ENCODE measurements at places on chromosomes 4 and X.
A peak's percentile ranks its signal among the peaks of the same experiment; 100 is the strongest.

- DNase-seq = no peak
Observed at GRCh38 chr4:43525646-43526045, 633.1 kb downstream of the GRXCR1 start.

GRCh38 chr4:7281691-7282665, 89.6 kb downstream of the SORCS2 start:
- DNase-seq = no peak

DNA sequence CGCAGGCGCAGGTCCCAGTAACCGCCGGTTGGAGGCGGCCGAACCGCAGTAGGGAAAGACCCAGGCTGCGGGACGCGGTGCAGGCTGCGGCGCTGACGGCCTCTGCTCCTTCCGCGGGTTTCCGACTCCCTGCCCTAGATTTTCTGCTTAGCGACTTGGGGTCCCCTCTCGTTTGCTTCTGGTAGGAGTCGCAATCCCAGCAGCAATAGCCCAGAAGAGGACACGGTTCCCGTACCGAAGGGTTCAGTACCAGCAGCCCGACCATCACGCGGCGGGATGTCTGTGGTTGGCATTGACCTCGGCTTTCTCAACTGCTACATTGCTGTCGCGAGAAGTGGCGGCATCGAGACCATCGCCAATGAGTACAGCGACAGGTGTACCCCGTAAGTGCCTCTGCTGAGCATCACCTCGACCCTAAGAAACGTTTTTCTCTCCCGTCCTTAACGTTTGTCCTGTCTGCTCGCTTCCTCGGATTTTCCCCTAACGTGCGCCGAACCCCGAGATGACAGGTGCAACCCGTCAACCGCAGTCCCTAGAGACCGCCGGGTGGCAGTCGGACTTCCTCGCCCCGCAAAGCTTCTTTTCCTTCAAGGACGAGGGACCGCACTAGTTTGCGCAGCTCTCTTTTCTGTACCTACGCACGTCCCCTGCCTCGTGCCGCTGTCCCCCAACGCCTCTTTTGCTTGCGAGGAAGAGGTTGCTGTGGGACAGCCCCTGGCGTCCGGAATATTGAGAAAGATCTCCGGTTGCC, at the start of gene HSPA4L:
Gene HSPA4L, plus strand, starts transcription at position 48 of the 751 bp plus-strand sequence. Its CDS starts 229 bp downstream, at position 277.
- DNase-seq = peak; percentile 85

DNA sequence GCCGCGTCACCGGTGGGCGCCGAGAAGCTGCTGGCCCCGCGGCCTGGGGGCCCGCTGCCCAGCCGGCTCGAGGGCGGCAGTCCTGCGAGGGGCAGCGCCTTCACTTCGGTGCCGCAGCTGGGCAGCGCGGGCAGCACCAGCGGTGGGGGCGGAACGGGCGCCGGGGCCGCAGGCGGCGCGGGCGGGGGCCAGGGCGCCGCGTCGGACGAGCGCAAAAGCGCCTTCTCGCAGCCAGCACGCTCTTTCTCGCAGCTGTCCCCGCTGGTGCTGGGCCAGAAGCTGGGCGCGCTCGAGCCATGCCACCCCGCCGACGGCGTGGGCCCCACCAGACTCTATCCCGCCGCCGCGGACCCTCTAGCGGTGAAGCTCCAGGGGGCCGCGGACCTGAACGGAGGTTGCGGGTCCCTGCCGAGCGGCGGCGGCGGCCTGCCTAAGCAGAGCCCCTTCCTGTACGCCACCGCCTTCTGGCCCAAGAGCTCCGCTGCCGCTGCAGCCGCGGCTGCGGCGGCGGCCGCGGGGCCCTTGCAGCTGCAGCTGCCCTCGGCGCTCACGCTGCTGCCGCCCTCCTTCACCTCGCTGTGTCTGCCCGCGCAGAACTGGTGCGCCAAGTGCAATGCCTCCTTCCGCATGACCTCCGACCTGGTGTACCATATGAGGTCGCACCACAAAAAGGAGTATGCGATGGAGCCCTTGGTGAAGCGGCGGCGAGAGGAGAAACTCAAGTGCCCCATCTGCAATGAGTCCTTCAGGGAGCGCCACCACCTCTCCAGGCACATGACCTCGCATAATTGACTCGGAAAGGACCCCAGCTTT, 5.6 kb downstream of the PRDM8 start:
- no peak for DNase-seq

DNA sequence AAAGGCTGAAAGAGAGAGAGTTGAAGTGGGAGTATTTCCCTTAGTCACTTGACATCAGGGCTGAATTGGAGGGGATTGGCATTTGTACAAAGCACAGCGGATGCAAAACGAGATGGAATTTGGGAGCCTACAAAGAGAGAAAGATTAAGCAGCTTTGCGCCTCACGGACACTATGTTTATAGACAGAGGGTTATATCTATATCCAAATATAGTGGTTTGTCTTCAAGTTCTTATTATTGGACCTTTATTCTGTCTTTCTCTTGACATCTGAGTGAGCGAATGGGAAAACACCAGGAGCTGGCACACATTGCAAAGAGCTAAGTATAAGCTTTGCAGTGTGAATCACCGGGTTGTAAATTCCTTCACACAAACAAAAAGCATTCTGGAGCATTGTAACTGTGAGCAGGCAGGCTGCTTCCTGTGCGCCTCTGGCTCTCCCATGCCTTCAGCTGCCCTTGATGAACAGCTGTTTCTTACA, 500.2 kb downstream of the STIM2 start:
- no peak for DNase-seq

DNA sequence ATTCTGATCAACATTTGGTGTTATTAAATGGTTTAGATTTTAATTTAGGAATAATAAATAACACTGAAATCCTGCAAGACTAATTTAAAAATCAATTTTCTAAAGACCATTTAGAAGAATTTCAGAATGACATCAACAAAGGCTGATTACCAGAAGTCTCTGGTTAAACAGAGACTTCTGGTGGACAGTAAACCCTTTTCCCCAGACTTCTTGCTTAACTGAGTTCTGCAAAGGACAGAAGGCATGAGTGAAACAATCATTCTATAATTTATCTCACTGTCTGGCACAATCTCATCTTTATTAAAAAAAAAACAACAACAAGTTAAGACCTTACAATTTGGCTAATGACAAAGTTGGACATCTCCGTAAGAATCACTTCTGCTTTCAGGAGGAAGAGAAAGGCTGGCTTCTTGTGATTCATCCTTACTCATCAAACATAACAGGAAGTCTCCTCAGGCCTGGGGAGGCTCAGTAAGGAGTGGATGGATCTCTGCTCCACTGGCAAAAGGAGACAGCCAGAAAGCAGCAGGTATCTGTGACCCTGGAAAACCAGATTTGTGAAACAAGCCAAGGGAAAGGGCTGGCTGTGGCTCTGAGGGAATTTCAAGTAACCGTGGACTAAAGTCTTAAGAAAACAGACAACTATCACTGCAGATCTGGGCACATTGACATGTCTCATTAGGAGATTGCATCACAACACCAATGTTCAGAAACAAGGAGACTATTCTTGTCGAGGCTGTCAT, 908 bp upstream of the TLR6 start:
- peak; percentile 68 for DNase-seq

DNA sequence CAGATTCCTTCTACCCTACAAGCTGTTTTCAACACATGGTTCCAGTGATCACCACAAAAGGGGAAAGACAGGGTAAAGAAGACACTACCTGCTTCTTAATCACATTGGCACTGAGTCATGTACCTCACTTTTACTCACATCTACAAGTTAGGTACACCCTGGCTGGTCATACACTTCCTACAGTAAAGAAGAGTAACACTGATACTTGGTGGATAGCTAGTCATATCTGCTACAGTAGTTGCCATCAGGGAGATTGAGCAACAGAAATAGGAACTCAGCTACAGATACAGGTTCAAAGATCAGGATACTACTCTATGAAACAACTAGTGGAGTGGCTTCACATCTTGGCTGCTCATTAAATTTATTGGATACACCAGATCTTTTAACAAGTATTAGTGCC, 105.4 kb upstream of the DIAPH2 start:
- DNase-seq = no peak

- DNase-seq = no peak
Observed at GRCh38 chrX:119549327-119550016, 15.7 kb downstream of the STEEP1 start.

- no peak for DNase-seq
Observed at GRCh38 chr4:98516042-98516440, 142.4 kb downstream of the TSPAN5 start.

DNA sequence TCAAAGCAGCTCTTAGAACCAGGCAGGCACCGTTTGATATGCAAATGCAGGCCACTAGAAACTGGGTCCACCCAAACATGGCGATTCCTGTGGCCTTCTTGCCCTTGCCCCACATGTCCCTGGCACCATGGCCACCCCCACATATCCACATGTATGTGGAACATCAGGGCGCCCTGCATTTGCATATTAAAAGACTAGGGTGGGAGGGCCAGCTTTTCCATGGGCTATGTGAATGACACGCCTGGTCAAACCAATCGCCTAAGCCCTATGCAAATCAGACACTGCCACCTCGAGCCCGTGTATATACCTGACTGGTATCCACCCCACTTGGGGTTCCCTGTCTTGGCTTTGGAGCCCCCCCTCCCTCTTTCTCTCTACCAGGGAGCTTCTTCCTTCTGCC, 107.0 kb downstream of the ABLIM2 start:
- DNase-seq = no peak

GRCh38 chr4:78312989-78313753, 238.4 kb upstream of the ANXA3 start:
- DNase-seq = no peak

DNA sequence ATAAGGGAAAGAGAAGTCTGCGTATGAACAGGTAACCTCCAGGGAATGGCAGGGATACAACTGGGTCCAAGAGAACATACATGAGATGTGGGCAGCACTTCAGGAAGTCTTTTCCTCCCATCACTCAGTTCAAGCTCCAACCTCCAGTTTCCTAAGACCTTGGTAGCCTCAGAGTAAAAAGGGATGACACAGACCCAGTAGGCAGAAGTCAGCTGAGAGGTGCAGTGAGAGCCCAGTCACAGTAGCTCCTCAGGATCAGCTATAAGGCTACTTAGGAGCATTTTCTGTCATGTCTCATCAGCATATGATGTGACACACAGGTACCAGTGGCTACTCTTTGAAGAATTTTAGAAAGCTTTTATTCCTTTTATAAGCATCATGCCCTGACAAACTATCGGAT, 12.5 kb upstream of the STS start:
- no peak for DNase-seq

- no peak for DNase-seq
Observed at GRCh38 chr4:26058537-26058936, 144.5 kb downstream of the SMIM20 start.

- DNase-seq = no peak
Observed at GRCh38 chr4:5756271-5756670, 45.3 kb downstream of the EVC start.

DNA sequence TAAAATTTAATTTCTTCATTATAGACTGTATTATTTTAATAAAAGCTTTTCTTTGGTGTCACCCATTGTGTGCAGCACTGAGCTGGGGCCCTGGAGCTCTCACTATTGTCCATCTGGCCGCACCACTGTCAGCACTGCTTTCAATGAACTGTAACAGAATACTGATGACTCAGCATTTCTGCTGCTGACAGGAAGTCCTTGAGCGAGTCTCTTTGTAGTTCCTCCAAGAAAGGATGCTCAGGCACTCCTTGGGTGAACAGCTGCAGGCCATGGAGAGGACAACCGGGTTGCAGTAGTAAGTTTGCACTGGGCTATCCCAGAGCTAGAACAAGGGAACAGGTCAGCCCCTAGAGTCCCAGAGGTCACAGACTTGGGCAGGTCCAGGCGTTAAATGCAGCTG, 81.6 kb downstream of the SORBS2 start:
- no peak for DNase-seq

DNA sequence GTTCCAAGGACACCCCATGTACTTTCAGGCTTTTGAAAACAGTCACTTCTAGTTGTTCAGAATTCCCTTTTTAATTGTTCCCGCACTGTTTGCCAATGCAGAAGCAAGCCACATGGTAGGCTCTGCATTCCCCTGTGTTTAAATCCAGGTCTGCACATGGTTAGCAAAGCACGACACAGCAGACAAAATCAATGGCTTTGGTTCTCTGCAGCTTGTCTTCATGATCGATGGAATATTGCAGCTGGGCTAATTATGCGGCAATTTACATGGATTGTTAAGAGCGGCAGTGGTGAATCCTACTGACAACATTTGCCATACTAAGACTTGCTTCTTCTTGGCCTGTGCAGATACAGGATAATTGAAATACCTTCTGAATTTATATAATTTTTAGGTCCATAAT, 20.6 kb upstream of the INPP4B start:
- no peak for DNase-seq

GRCh38 chr4:151573945-151574344, 165.0 kb downstream of the FHIP1A start:
- DNase-seq = no peak

DNA sequence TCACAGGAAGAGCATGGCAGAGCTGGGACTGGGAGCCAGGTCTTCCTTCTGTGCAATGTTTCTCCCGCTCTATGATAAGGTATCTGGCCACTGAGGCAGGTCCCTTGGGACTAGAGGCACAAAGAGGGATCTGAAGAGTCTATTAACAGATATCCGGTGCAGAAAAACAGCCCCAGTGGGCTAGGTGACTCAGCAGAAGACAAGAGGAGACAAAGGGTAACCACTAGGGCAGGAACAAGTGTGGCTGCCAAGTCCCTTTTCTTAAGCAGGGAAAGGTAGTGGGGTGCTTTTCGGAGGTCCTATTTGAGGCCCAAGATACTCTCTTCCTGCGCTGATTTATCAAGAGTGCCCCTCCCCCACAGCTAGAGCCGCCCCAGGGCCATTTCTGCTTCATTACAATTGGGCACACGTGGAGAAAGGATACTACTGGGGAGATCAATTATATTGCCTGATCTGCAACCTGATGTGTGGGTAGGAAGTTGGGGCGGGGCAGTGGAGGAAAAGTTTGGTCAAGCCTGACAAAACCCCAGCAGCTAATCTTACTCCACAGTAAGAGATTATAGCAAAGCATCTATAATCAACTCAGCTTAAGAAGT, at the start of gene DGAT2L6:
Gene DGAT2L6, plus strand, starts transcription at position 546 of the 596 bp plus-strand sequence. CDS start 100 bp downstream, outside the sequence.
- no peak for DNase-seq

- no peak for DNase-seq
Observed at GRCh38 chr4:140789759-140790158, 33.6 kb upstream of the TBC1D9 start.

DNA sequence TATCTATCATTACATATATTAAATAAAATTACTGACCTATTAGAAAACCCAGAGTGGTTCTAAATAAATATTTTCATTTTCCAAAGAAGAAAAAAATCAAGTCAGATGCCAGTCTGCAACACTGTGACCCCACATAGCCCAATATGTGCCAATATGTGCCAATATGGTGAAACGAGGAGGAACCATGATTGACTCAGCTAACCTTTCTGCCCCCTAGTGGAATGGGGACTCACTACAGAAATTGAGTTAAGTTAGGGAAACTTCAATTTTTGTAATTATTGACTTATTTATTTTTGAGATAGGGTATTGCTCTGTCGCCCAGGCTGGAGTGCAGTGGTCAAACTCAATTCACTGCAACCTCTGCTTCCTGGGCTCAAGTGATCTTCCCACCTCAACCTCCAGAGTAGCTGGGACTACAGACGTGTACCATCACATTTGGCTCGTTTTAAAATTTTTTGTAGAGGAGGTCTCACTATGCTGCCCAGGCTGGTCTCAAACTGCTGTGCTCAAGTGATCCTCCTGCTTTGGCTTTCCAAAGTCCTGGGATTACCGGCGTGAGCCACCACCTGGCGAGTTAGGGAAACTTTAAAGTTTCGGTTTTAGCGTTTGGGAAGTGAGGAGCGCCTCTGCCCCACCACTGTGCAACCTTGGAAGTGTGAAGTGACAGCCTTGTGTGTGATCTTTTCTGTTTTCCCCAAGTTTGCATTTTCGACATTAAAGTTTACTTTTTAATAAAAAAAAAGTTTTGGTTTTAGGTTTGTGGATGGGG, 116.8 kb upstream of the SHISA3 start:
- DNase-seq = no peak

- DNase-seq = no peak
Observed at GRCh38 chrX:5113128-5113527, 1115.5 kb downstream of the NLGN4X start.

- DNase-seq = no peak
Observed at GRCh38 chrX:46965125-46965758, 53.0 kb downstream of the JADE3 start.

Data from tibial artery (tissue), 4 donors.